CD4-positive, alpha-beta T cell treated with Interleukin-17A for 4 hours (primary cell): ENCODE measurements at places on chromosomes 5 and 9.

GRCh38 chr9:4838189-4838546 is 45.4 kb downstream of the RCL1 start:
- no peak for DNase-seq

GRCh38 chr5:42242881-42243485 is 180.3 kb upstream of the GHR start:
- DNase-seq, result no peak

- no peak for DNase-seq
These were observed 192.2 kb downstream of the PAPPA start for GRCh38 chr9:116345817-116346216.

- no peak for DNase-seq
These were observed 186.8 kb upstream of the KLF9 start for GRCh38 chr9:70601000-70601951.

GRCh38 chr9:312596-313320 is 98.1 kb downstream of the DOCK8 start:
- no peak for DNase-seq

GRCh38 chr9:26013199-26013598 is 335.0 kb upstream of the TUSC1 start:
- DNase-seq, result no peak

- DNase-seq, result no peak
These were observed 1481.5 kb downstream of the EFNA5 start for GRCh38 chr5:106189121-106189809.

DNA sequence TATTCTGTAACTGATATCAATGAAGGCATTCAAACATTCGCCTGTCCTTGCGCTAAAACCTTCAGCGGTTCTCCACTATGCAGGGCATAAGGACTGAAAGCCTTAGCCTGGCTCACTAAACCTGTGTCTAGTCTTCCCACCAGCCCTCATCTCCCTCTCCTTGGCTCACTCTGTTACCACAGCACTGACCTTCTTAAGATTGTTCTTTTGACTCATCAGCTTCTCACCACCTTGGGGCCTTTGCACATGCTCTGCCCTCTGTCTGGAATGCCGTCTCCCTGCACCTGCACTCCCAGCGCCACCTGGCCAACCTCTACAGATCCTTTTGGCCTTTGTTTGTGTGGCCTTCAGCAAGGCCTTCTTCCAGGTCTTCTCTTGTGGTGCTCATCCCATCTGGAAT is 131.8 kb upstream of the IER5L start:
- no peak for DNase-seq
